ENCODE measurements at places on chromosomes 5 and 9.

GRCh38 chr5:67612961-67613360, 416.4 kb upstream of the CD180 start:
- no peak for DNase-seq

- DNase-seq = no peak
Observed at GRCh38 chr5:107820429-107820828, 149.7 kb upstream of the EFNA5 start.

- no peak for DNase-seq
Observed at GRCh38 chr5:9439531-9440292, 106.2 kb downstream of the SEMA5A start.

GRCh38 chr9:85428230-85428629, 313.5 kb downstream of the AGTPBP1 start:
- DNase-seq = no peak

GRCh38 chr5:160271396-160271795, 41.0 kb downstream of the CCNJL start:
- DNase-seq = no peak

GRCh38 chr9:89317282-89317681, 1.0 kb upstream of the SECISBP2 start:
- no peak for DNase-seq

DNA sequence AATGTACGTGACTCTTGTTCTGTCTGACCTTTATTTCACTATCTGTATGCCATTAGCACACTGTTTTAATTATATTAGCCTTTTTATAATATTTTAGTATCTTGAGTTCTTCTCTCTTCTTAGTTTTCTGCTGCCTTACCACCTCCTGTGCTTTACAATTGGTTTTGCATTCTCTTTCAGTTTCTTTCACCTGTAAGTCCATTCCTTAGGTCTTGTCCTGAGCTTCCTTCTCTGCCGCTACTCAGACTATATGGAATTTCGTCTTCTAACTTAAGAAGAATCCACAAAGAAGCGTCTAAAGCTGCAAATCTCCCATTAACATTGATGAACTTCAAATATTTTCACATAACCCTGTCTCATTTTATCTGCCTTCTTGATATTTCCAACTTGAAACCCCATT, 642.9 kb downstream of the MAT2B start:
- no peak for DNase-seq

- no peak for DNase-seq
Observed at GRCh38 chr9:10045598-10045997, 567.2 kb downstream of the PTPRD start.

GRCh38 chr5:149129181-149129580, 12.1 kb upstream of the ABLIM3 start:
- DNase-seq = no peak

GRCh38 chr9:13264788-13265187, 14.7 kb downstream of the MPDZ start:
- no peak for DNase-seq

- DNase-seq = no peak
Observed at GRCh38 chr5:157324237-157324636, 58.3 kb downstream of the CYFIP2 start.

- no peak for DNase-seq
Observed at GRCh38 chr5:18551716-18552115, 917.5 kb downstream of the TAF11L14 start.

DNA sequence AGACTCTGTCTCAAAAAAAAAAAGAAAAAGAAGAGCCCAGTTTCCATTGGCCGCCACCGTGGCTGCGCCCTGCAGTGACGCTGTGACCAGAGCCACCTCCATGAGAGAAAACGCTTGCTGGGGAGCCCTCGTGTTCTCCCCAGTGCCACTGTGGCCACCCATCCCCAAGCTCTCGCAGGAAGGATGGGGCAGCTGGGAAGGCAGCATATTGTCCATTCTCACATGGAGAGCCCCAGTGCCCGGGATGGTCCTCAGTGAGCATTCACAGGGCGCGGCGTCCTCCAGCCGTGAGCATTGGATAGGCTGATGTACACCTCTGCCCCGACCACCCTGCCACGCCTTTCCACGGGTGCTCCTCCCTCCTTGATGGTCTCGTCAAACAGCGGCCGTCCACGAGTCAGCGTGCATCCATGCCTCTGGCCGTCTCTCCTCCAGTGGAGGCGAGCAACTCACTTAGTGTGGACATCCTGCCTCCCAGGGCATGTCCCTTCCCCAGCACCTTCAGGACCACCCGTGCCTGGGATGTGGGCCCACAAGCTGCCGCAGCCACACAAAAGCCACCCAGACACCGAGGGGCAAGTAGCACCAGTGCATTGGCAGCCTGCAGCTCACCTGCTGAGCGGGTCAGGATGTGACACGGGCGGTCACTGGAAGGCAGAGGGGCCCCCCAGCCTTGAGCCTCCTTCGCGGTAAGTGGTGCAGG, 23.4 kb upstream of the SLC6A19 start:
- no peak for DNase-seq

- DNase-seq = no peak
Observed at GRCh38 chr5:174876-175465, 16.3 kb upstream of the LRRC14B start.

- no peak for DNase-seq
Observed at GRCh38 chr9:89410022-89410421, 87.9 kb downstream of the SEMA4D start.

DNA sequence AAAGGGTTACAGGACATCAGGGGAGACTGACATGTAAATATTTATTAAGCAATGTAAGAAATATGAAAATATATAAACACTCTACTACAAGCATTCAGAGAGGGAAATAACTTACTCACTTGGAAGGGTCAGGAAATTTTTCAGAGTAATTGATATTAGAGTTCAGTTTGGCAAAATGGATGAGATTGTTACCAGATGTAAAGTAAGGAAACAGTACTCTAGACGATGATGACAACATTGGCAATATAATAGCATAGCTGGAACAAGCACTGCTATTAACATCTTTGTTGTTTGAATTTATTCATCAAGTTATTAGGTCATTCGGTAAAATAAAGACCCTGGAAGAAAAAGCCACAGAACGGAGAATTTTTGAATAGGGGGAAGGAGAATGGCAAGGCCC, 49.1 kb downstream of the GNA14 start:
- no peak for DNase-seq

Measured in CD4-positive, alpha-beta T cell treated with Interleukin-15 for 4 hours (primary cell).